ENCODE measurements at places on chromosomes 7 and 10.

- no peak for DNase-seq
These were observed 408.3 kb upstream of the MGMT start for GRCh38 chr10:129058664-129059155.

DNA sequence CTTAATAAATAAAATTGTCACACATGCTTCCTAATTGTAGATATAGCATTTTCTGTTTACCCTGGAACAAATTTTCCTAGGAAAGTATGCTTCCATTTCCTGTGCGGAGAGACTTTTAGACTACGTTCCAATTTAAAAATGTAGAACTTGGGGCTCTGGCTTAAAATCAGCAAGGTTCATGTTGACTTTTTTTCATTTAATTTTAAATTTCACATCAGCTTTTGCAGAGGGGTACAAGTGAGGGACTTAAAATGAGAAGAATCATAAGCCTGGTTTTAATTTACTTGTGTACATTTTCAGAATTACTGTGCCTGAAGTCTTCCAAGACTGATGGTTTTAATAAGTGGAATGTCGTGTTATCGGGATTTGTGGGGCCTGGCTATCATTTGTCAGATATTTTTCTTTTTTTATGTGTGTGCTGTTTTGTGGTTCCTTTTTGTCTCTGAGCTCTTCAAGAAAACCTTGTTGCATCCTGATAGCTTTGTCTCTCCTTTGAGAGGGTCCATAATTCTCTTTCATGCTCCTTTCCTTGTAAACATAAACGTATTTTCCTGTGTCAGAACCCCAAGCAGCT is 8.8 kb upstream of the ATRNL1 start:
- DNase-seq = no peak

- no peak for DNase-seq
These were observed 165.8 kb downstream of the CCDC3 start for GRCh38 chr10:12835709-12836108.

- DNase-seq = no peak
These were observed at the start of gene LRMDA for GRCh38 chr10:75431180-75432111. TSS of gene LRMDA (plus strand) at chr10:75431624.

DNA sequence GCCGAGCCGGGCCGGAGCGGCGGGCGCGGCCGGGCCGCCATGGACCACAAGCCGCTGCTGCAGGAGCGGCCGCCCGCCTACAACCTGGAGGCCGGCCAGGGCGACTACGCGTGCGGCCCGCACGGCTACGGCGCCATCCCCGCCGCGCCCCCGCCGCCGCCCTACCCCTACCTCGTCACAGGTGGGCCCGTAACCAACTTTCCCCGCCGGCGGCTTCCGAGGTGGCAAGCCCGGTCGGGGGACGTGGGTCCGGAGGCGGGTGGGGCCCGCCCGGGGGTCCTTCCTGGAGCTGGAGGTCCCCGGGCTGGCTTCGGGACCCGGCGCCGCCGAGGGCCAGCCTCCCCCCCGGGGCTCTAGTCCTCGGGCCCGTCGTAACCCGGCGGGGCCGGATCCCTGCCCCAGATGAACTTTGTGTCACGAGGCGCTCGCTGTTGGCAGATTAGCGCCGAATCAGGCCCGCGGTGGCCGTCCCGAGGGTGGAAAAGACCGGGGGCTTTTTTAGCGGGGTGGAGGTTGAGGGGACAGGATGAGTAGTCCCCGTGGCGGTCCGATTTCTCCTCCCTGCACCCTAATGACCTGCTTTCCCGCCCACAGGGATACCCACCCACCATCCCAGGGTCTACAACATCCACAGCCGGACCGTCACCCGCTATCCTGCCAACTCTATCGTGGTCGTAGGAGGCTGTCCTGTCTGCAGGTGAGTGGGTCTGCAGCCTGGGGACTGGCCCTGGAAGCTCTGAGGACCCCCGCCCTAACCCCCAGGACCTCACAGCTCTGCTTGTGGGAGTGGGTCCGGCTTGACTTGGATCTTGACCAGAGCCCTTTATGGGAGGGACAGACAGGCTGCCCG is 496 bp downstream of the BRI3 start:
- no peak for DNase-seq

- DNase-seq = no peak
These were observed 7.3 kb downstream of the FGFBP3 start for GRCh38 chr10:91901784-91902677.

GRCh38 chr7:41754046-41754445 is 51.2 kb upstream of the INHBA start:
- no peak for DNase-seq

- DNase-seq = no peak
These were observed 38.1 kb downstream of the COL13A1 start for GRCh38 chr10:69839696-69840345.

DNA sequence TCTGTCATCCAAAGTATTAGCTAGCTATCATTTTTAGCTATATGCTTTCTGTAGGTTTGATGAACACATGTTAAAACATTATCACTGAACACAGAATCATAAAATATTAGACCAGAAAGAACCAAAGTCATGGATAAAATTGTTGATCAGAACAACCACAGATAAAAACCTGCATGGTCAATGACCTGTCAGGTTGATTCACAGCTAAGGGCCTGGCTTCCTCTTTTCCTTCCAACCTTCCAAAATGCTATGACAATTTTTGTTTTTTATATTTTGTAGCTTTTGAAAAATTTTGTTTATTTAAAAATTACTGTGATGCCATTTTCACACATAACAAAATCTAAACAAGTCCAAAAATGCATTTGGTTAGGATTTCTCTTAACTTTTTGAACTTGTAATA is 444.4 kb upstream of the CHRM2 start:
- no peak for DNase-seq

- DNase-seq = no peak
These were observed 2.7 kb upstream of the PDCD4 start for GRCh38 chr10:110868981-110869380.
